ENCODE measurements at places on chromosomes 7 and 10.

- no peak for DNase-seq
These were observed 11.4 kb upstream of the ZNF12 start for GRCh38 chr7:6718124-6718523.

DNA sequence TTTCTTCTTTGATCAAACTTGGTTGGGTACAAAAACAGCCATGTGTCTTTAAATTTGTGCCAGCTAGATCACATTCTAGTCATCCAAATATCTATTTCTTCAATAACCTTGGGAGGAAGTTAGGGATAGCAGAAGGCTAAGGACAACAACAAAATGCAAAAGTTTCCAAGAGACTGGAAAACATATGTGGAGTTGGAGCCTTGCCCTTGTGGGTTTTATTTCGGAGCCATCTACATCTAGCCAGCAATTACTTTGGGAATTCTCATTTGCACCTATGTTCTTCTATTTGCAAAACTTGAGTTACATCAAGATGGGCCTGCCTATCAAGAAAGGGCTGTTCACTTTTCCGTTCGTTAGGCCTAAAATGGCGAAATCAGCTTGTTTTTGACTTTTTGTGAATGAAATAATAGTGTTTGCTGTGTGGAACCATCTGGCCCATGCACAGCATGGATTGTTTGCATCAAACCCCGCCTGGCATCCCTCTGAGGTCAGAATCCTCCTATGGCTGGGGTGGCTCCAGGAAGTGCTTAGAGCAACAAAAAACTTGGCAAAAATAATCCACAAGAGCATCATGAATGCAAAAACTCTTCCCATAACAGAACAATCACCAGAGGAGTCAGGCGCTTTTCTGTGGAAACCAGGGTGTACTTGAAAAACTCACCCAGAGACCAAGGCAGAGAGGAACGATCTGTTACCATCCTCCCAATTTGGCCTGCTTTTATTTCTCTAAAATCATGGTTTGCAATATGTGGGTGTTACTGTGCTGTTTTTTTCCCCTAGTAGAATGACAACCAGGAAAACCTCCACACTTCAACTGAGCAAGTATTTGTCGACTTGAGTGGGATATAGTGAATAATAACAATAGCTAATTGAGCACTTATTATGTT, 36.2 kb upstream of the XPNPEP1 start:
- no peak for DNase-seq

DNA sequence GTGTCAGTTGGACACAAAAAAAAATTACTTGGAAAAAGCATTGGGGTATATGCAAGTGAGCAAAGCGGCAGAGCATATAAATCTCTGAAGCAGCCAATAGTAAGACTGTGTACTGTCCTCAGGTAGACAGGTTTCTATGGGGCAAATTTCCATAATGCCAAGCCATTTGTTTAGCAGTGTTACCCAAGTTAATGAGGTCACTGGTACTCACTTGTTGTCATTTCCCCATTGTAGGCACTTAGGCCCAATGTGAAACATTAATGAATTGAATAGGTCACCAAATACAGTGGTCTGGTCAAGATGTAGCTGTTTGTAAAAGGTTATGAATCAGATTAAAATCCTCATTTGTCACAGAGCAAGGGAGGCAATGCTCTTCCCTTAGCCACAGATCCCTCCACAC, 27.5 kb downstream of the HOXA1 start:
- no peak for DNase-seq

DNA sequence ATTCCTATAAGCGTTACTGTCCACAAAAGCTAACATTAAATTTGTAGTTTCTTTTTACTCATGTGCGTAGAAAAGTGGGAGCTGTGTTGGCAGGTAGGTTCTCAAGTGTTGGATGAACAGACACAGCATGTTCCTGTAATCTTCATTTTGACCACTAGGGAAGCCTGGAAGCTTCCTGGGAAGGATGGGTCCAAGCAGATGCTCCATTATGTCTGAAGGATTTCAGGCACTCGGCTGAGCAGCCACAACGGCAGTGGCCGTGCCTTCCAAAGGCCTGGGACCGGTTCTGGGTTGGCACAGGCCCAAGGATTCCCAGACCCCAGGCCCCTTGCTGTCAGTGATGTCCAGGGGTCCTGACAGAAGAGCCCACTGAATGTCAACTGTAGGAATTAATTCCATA, 386.3 kb downstream of the TNS3 start:
- DNase-seq = no peak

GRCh38 chr10:130411496-130412085, 275.4 kb downstream of the GLRX3 start:
- DNase-seq = no peak

- DNase-seq = no peak
These were observed 40.8 kb upstream of the KMT2E start for GRCh38 chr7:104973227-104973626.

- no peak for DNase-seq
These were observed 91.5 kb downstream of the LYZL2 start for GRCh38 chr10:30538086-30538485.

DNA sequence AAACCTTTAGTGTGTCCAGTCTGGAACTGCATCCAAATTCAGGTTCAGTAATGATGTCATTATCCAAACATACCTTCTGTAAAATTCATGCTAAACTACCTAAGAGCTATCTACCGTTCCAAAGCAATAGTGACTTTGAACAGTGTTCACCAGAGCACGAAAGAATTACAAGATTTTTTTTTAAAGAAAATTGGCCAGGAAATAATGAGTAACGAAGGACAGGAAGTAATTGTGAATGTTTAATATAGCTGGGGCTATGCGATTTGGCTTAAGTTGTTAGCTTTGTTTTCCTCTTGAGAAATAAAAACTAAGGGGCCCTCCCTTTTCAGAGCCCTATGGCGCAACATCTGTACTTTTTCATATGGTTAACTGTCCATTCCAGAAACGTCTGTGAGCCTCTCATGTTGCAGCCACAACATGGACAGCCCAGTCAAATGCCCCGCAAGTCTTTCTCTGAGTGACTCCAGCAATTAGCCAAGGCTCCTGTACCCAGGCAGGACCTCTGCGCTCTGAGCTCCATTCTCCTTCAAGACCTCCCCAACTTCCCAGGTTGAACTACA, 694 bp upstream of the FAS start:
- no peak for DNase-seq
